Right ventricle myocardium inferior (tissue), 1 donor: ENCODE measurements at places on chromosomes 5 and 9.

DNA sequence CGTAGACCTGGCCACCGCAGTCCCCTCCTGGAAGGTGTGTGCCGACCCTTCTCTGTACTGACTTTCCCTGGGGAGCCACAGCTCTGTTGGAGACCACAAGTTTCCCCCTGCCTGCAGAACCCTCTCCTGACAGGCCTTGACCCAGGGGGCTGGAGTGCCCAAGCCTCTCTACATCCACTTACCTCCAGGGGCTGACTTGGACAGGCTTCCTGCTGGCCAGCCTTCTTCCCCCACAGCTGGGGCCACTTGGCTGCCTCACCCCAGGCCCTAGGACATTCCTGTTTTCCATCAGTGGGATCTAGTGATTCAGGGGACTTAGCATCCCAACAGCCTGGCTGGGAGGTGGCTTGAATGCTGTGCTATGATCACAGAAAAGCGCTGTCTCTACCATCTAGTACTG, 23.6 kb downstream of the COL15A1 start:
- DNase-seq = no peak

- DNase-seq = no peak
Observed at GRCh38 chr9:127277770-127278169, 13.2 kb downstream of the GARNL3 start.

DNA sequence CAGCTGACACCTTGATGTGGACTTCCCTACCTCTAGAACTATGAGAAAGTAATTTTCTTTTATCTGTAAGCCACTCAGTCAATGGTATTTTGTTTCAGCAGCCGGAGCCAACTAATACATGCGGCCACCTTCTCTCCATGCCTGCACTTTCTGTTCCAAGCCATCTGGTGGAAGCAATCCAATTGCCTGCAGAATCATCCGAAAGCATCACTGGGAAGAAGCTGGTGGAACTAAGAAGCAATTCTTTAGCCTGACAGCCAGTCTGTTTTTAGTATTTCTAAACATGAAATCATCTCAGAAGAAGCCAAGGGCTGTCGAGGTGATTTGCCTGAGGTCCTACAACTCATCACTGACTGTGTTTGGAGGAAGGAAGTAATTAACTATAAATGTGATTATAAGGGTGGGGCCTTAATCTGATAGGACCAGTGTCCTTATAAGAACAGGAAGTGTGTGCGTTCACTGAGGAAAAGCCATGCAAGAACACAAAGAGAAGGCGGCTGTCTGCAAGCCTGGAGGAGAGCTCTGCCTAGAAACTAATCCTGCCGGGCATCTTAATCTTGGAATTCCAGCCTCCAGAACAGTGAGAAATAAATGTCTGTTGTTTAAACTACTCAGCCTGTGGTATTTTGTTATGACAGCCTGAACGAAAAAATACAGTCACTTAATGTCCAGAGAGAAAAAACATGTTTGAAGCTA, 49.1 kb downstream of the NXNL2 start:
- no peak for DNase-seq

GRCh38 chr5:3339798-3340115, 255.9 kb upstream of the IRX1 start:
- DNase-seq = no peak

GRCh38 chr9:90112788-90113187, 508.0 kb downstream of the GADD45G start:
- DNase-seq = no peak

GRCh38 chr5:113448252-113448651, 13.5 kb upstream of the TSSK1B start:
- DNase-seq = no peak

GRCh38 chr5:135203593-135204036, 169.6 kb upstream of the PITX1 start:
- no peak for DNase-seq

- no peak for DNase-seq
Observed at GRCh38 chr5:96752341-96753016, 55.3 kb downstream of the ERAP1 start.

- DNase-seq = no peak
Observed at GRCh38 chr5:139877129-139877597, 81.6 kb downstream of the PSD2 start.

DNA sequence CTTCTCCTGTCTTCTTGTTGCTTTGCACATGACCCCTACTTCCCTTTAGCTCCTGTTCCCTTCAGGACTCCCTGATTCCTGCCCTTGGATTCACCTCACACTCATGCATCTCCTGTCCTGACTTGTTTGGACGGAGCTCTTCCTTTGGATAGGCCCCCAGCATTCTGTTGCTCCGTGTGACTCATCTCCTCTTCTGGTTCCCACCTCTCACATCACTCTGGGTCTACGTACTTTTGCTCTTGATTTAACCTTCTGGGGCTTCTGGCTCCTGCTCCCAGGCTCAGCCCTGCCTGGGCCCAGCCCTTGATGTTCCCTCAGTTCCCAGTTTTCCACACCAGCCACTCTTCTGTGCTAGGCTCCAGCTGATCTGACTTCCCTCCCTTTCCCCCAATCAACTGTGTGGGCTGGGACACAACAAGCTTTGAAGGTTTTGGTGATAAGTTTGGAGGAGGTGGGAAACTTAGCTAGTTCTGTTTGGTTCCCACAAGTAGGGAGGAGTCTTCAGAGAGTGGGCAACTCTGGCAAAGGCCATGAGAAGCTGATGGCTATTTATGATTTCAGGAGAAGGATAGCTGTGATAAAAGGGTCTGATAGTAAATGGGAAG, 331.5 kb downstream of the ARHGEF28 start:
- DNase-seq = no peak

DNA sequence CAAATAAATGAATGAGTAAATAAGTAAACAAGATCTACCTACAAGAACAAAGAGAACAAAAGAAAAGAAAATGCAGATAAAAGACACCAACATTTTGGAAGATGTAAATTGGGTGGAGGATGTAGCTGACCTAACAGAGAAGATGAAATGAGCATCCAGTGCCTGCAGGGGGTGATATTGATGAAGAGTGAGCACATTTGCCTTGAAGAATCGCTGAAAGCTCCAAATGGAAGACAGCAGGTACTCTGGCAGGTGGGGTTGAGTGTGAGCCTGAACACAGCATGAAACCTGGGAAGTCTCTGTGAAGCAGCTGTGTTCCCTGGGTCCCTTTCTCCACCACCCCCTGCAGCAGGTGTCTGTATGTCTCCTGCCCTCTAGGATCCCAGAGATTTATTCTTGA, 125.6 kb downstream of the NXNL2 start:
- no peak for DNase-seq

DNA sequence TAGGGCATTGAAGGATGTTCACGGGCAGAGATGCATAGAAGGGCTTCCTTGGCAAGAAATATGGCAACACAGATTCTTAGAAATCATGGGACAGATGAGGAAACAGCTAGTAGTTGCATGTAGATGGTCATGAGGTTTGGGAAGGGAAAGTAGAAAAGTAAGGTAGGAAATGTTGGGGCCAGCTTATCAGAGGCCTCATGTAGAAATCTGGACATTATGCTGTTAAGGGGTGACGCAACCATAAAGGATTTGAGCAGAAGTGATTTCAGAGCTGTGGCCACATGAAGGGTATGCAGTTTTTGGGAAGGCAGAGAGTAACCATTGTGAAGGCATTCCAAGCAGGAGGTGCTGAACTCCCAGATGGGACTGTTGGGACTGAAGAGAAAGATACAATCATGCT, 224.0 kb downstream of the ARHGAP26 start:
- no peak for DNase-seq

DNA sequence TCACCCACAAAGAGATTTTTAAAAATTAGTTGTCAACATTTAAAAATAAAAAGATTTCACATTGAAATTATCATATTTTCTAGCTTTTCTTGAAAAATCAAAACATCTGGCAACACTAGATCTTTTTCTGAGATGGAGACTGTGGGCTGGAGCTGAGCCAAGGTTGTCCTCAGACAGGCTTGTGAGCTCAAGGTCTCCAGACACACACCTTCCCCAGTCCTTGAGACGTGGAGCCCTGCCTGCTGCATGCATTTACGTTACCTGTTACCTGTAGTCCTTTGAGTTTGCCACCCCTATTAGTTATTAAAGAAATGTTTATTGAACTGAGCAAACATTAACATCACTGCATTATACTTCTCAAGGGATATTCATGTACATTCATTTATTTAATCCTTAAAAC, 87.5 kb upstream of the TLE1 start:
- DNase-seq = no peak

DNA sequence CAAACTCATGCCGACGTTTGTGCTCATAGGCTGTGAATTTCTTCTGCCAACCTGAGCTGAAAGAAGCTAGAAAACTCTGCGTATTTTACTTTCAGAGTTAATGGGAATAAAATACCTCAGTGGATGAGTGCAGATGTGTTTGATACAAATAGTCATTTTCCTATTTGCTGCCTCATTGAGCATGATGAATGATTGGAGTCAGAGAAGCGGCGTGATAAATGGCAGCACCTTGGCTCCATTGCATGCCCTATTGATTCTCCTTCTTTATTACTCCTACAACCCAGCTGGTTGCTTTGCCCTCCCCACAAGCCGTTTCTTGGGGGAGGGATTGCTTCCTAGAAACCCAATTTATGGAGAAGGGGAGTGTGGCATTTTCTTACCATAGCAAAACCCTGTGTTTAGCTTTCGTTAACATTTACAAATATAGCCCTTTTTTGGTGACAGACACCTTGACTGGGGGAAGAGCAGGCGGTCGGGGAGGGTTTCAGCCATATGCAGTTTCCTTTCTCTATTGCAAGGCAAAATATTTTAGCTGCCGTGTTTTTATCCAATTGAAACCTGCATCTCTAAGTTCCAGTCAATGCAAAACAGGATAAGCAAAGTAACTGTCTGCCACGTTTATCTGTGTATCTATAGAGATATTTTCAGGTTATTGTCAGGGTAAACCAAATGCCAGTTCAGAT, 93.1 kb upstream of the TBCA start:
- no peak for DNase-seq

GRCh38 chr5:111321376-111321775, 97.2 kb downstream of the CAMK4 start:
- no peak for DNase-seq

- no peak for DNase-seq
Observed at GRCh38 chr5:96537386-96537785, 104.3 kb upstream of the PCSK1 start.

- DNase-seq = no peak
Observed at GRCh38 chr5:149438711-149439132, 59.6 kb upstream of the IL17B start.

GRCh38 chr5:134227259-134227658, 1.4 kb upstream of the PPP2CA start:
- no peak for DNase-seq

DNA sequence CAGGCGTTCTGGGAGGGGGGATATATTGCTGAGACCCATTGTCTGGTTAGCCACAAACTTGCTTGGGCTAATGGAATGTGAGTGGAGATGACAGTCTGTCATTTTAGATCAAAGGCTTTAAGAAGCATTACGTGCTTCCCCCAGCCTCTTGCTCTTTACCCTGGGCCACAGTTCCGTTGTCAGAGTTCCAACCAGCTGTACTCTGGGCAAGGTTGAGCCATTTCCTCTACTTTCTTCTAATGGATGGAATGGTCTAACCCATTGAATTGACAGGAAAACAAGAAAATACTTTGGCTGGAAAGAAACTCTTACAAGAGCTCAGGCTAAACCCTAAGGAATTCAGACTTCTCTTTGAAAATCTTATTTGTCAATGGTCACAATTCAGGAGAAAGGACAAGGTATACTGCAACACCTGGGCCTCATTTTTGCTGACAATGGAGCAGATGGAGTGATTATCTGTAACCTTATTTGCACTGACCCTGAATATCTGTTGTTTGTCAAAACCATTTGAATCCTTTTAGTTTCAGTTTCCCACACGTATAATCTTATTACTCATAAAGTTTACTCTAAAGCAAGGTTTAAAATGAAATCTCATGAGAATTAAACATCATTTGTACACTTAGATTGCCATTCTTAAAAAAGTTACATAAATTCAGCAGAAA, 231.4 kb downstream of the PDE4D start:
- DNase-seq = no peak

DNA sequence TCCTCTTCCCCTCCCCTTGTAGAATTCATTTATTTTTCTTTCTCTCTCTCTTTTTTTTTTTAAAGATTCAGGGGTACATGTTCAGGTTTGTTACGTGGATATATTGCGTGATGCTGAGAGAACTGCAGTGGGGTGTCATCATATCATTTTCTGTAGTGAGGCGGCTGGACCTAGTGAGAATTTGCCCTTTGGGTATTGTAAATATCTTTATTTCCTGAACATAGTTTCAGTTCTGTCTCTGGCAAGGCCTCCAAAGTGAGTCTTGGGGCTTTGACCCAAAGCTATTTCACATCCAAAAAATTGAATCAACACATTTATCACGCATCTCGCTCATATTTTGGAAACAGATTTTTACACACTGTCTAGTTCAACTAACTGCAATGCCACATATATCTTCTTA, 25.4 kb upstream of the MYOT start:
- no peak for DNase-seq

- no peak for DNase-seq
Observed at GRCh38 chr5:138711811-138712210, 41.4 kb upstream of the CTNNA1 start.

DNA sequence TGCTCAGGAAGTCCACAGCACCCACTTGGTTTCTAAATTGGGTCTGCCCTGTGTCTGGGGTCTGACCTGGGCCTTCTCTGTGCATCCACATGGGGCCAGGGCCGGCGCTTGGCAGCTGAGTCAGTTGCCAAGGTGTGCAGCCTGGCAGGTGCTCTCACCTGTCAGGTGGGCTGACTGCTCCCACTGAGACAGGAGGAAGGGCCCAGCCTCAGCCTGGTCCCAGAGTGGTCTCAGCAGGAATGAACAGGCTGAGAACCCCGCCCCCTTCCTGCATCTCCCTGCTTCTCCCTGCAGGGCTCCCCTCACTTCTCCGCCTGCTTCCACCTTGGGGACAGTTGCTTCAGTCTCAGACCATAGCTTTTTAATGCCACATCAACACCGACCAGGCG, 60.5 kb downstream of the BARX1 start:
- DNase-seq = no peak

- DNase-seq = no peak
Observed at GRCh38 chr9:71243951-71244350, 122.5 kb upstream of the TRPM3 start.

- DNase-seq = no peak
Observed at GRCh38 chr5:15948190-15948589, 231.4 kb downstream of the MARCHF11 start.

- no peak for DNase-seq
Observed at GRCh38 chr5:125696762-125697161, 726.4 kb upstream of the GRAMD2B start.

GRCh38 chr5:123535648-123536047, 23.7 kb downstream of the CSNK1G3 start:
- DNase-seq = no peak

- DNase-seq = no peak
Observed at GRCh38 chr5:16886366-16886736, 49.7 kb downstream of the MYO10 start.
